ENCODE measurements at places on chromosomes 16 and 17. TPM values are rescaled to one million over a fixed set of nuclear protein-coding genes. Genes with fewer than 3 reads are reported as not detected.
A peak's percentile ranks its signal among the peaks of the same experiment; 100 is the strongest.

DNA sequence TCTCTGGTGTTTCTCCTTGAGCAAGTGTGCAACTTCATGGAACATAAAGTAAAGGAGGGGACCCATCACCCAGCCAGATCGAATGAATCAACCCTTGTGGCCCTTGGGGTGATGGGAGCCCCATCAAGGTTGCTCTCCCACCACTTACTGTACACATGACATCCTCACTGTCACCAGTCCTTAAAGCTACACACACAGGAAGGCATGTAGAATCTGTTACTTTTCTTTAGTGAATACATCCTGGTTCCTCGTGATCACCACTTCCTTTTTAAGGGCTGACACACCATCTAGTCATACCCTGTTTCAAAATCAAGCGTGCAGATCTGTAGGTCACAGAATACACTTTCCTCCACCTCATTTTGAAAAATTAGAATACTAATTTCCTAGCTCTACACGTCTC lies 22.6 kb upstream of the MPHOSPH6 start:
- no peaks in the 10 kb centered on the region for H3K4me1 ChIP-seq
- no peak for DNase-seq
- no peak overlapping the region for H3K4me3 ChIP-seq

DNA sequence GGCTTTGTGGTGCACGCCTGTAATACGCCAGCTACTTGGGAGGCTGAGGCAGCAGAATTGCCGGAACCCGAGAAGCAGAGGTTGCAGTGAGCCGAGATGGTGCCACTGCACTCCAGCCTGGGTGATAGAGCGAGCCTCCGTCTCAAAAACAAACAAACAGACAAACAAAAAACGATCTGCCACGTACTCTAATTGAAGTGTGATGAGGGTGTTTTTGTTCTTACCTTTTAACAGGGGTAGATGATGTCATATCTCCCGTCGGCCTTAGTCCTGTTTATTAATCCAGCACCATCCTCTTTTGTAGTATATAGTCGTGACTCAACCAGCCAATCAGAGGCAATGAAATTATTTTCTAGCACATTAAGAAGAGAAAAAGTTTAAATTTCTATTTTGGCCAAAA lies 58.5 kb downstream of the IQCK start:
- H3K27me3 ChIP-seq = no peaks in the 10 kb centered on the region
- H3K4me1 ChIP-seq = no peaks in the 10 kb centered on the region

GRCh38 chr16:30775131-30775391 lies 11.9 kb downstream of the ZNF629 start:
- H3K27me3 ChIP-seq = peaks cover 16% of the 10 kb centered on the region
- H3K4me3 ChIP-seq = peak overlapping the region; percentile 67
- H3K36me3 ChIP-seq = peaks cover 47% of the 10 kb centered on the region
- no peak for DNase-seq
- peaks cover 40% of the 10 kb centered on the region for H3K4me1 ChIP-seq

- H3K4me1 ChIP-seq = peaks cover 17% of the 10 kb centered on the region
- DNase-seq = peak; percentile 72
- H3K27ac ChIP-seq = peak overlapping the region; percentile 79
- peaks cover 48% of the 10 kb centered on the region for H3K36me3 ChIP-seq
- no peak overlapping the region for H3K4me3 ChIP-seq
- H3K27me3 ChIP-seq = no peaks in the 10 kb centered on the region
Measured at GRCh38 chr17:78991017-78991738, 11.5 kb upstream of the LGALS3BP start.

DNA sequence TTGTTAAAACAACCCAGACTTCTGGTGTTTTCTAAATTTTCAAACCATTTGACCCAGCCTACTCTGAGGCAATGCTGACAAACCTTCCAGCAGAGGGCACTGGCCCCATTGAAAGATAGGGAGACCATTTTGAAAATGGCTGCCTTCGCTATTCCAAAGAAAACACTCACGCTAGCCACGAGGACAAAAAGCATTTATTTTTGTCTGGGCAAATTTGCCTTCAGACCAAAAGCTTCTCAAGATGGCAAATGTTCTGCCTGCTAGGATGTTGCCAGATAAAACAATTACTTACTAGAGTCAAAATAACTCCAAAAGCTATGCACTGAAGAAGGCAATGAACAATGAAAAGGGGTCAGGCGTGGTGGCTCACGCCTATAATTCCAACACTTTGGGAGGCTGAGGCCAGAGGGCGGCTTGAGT lies 296.7 kb upstream of the IRX5 start:
- peaks cover 9% of the 10 kb centered on the region for H3K27me3 ChIP-seq
- H3K4me3 ChIP-seq = no peak overlapping the region
- H3K4me1 ChIP-seq = no peaks in the 10 kb centered on the region
- H3K27ac ChIP-seq = no peak overlapping the region
- no peaks in the 10 kb centered on the region for H3K36me3 ChIP-seq

GRCh38 chr16:17375461-17376304 lies 95.1 kb downstream of the XYLT1 start:
- DNase-seq = no peak
- H3K36me3 ChIP-seq = no peaks in the 10 kb centered on the region

GRCh38 chr17:71142333-71142732 lies 973.0 kb downstream of the KCNJ2 start:
- no peaks in the 10 kb centered on the region for H3K36me3 ChIP-seq
- H3K4me3 ChIP-seq = no peak overlapping the region
- H3K27ac ChIP-seq = no peak overlapping the region
- DNase-seq = no peak
- no peaks in the 10 kb centered on the region for H3K4me1 ChIP-seq
- H3K27me3 ChIP-seq = no peaks in the 10 kb centered on the region

- H3K27ac ChIP-seq = no peak overlapping the region
- H3K27me3 ChIP-seq = no peaks in the 10 kb centered on the region
- no peaks in the 10 kb centered on the region for H3K36me3 ChIP-seq
- H3K4me3 ChIP-seq = no peak overlapping the region
- DNase-seq = no peak
Measured at GRCh38 chr16:19102187-19102872, 11.4 kb upstream of the ITPRIPL2 start.

- H3K4me3 ChIP-seq = no peak overlapping the region
- no peaks in the 10 kb centered on the region for H3K36me3 ChIP-seq
- no peak for DNase-seq
- H3K27ac ChIP-seq = no peak overlapping the region
- no peaks in the 10 kb centered on the region for H3K4me1 ChIP-seq
Measured at GRCh38 chr16:86982912-86983311, 334.3 kb downstream of the C16orf95 start.

- peaks cover 5% of the 10 kb centered on the region for H3K4me1 ChIP-seq
- H3K27me3 ChIP-seq = no peaks in the 10 kb centered on the region
- no peak overlapping the region for H3K27ac ChIP-seq
- H3K4me3 ChIP-seq = no peak overlapping the region
Measured at GRCh38 chr17:48671697-48672171, 45.6 kb upstream of the HOXB9 start.

Gene BANP
- polyA plus RNA-seq = 27.5 TPM

Gene EVI2B
- polyA plus RNA-seq = 109 TPM

Gene CTRB2
- polyA plus RNA-seq = 1.3 TPM

Gene CACNG1
- not detected for polyA plus RNA-seq

Gene YPEL3
- 234 TPM for polyA plus RNA-seq

Measured in spleen (tissue), 13 donors.